Neural crest cell (in vitro differentiated cells): ENCODE measurements at places on chromosomes 12 and 14. TPM values are rescaled to one million over a fixed set of nuclear protein-coding genes. Genes with fewer than 3 reads are reported as not detected.

The IL31 gene
- total RNA-seq, result not detected in 2 replicates

GRCh38 chr12:17371491-17372215, 718.3 kb downstream of the RERGL start:
- no peak overlapping the region for H3K4me3 ChIP-seq
- H3K27me3 ChIP-seq, result no peaks in the 10 kb centered on the region
- H3K4me1 ChIP-seq, result no peaks in the 10 kb centered on the region

DNA sequence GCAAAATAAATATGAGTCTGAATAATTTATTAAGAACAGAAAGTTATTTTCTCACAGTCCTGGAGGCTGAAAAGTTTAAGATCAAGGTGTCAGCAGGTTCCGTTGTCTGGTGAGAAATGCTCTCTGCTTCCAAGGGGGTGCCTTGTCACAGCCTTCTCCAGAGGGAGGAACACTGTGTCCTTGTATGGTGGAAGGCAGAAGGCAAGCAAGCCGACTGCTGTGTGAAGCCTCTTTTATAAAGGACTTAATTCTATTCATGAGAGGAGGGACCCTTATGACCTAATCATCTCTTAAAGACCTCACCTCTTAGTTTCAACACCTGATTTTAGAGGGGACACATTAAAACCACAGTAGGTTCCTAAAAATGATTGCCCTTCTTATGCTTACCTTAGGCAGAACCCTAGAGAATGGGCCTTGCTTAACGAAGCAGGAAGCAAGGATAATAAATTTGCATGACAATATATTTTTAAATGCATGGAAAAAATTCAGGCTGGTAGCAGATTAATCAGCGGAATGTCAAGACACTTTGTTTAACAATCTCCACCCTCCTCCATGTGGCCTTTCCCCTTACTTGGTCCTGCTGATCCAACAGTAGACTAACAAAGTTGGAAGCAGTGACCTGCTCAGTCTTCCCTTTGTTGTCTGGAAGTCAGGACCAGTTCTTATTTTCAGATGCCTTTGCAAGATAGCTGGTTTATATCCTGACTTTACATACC, 154.9 kb downstream of the DYRK2 start:
- H3K27me3 ChIP-seq, result no peaks in the 10 kb centered on the region
- no peak for DNase-seq
- H3K4me1 ChIP-seq, result peaks cover 8% of the 10 kb centered on the region

DNA sequence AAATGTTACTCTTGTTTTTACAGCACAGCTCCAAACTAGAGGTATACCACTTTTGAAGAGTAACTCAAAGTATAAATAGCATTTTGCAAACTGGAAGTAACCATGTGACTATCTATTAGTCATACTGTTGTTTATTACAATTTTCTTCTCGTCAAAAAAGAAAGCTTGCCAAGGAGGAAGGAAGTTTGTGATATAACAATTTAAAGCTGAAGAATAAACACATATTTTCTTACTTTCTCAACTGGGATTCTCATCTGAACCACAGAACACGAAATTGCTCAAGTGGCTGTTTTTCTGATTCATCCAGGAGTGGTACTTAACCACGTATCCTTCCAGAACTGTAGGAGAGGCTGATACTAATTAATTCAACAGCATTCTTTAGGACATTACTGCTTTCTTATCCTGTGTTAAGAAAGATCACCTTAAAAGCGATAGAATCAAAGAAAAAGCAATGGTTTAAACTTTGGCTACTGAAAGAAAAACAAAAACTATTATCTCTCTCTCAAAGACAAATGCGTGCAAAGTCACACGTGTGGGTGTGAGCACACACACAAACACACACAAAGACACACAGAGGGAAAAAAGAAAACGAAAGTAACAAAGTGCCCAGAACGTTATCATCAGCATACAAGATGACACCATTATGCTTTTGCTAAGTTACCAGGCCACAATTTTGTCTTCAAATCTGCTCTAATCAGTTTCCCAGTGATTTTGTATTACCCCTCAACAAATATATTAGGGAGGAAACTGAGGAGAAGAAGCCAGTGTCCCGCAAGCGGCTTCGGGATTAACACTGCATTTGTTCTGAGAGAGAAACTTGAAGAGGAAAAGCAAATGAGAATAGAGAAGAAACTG, at the start of gene CLEC2B:
CLEC2B (minus strand) TSS at position 48 of the 855 bp plus-strand sequence.
- H3K27me3 ChIP-seq, result no peaks in the 10 kb centered on the region
- peak within 1 kb of the TSS; percentile 91 for H3K27ac ChIP-seq

The SENP1 gene
- total RNA-seq, result 44.0 and 46.9 TPM in 2 replicates

The FOXN4 gene
- total RNA-seq, result 1.3 and 1.7 TPM in 2 replicates

GRCh38 chr12:131136539-131136872, 182.8 kb downstream of the ADGRD1 start:
- H3K4me1 ChIP-seq, result peaks cover 48% of the 10 kb centered on the region
- no peak overlapping the region for H3K27ac ChIP-seq
- DNase-seq, result no peak
- no peaks in the 10 kb centered on the region for H3K36me3 ChIP-seq

The LRRC9 gene
- 1.0 and 1.8 TPM in 2 replicates for total RNA-seq

The WNT1 gene
- 1.2 and 2.1 TPM in 2 replicates for total RNA-seq

DNA sequence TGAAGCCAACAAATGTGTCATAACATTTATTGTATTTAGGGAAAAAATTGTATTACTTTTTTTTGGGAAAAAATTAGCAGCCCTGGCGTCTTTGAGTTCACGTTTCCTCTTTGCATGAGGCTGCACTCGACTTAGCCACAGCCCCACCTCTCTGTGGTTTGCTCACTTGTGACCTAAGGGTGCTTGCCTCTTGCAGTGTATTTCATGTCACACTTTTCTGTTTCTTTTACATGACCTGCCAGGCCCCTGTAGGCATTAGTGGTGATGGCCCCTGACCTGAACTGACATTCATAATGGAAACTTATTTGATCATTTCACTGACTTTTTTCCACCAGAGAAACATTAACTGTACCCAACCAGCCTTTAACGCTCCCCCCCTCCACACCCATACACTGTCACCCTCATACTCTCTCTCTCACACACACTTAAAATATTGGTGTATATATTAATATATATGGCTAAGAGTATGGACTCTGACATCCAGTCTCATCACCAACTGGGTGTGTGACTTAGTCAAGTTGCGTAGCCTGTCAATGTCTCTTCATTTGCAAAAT, 122.9 kb downstream of the PRKCH start:
- peaks cover 3% of the 10 kb centered on the region for H3K4me1 ChIP-seq
- H3K27me3 ChIP-seq, result peaks cover 18% of the 10 kb centered on the region
- no peak overlapping the region for H3K27ac ChIP-seq
- no peak overlapping the region for H3K4me3 ChIP-seq
- H3K36me3 ChIP-seq, result no peaks in the 10 kb centered on the region

- peaks cover 44% of the 10 kb centered on the region for H3K4me1 ChIP-seq
- no peaks in the 10 kb centered on the region for H3K36me3 ChIP-seq
- DNase-seq, result no peak
Measured at GRCh38 chr14:59482541-59483331, 1.5 kb downstream of the L3HYPDH start.

GRCh38 chr14:73238424-73238852, 1.1 kb downstream of the PAPLN start:
- H3K4me1 ChIP-seq, result peaks cover 44% of the 10 kb centered on the region
- no peak for DNase-seq
- peak overlapping the region; percentile 70 for H3K4me3 ChIP-seq
- H3K27ac ChIP-seq, result no peak overlapping the region
- H3K27me3 ChIP-seq, result peaks cover 78% of the 10 kb centered on the region

- no peak overlapping the region for H3K4me3 ChIP-seq
- peaks cover 2% of the 10 kb centered on the region for H3K36me3 ChIP-seq
- no peak for DNase-seq
Measured at GRCh38 chr12:59500915-59501314, 94.9 kb upstream of the SLC16A7 start.

GRCh38 chr14:97380539-97380941, 583.4 kb downstream of the VRK1 start:
- no peak overlapping the region for H3K4me3 ChIP-seq
- DNase-seq, result no peak
- peaks cover 46% of the 10 kb centered on the region for H3K4me1 ChIP-seq

DNA sequence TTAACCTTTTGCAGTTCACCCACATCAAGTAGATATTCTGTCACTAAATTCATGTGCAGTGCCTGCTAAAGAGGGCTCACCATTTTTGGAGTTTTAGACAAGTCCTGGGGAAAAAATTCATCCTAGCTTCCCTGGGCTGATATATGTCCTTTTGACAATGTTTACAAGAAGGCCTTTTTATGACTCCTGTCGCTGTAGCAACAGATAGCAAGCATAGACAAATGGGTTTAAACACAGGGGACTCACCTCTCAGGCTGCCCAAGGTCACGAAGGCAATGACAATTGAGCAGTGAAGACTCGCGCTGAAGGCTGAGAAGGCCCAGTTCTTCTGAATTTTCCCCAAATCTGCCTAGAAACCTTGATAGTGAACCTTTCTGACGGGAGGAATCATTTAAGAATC, 150.7 kb upstream of the CPM start:
- no peak for DNase-seq
- no peak overlapping the region for H3K4me3 ChIP-seq
- H3K36me3 ChIP-seq, result no peaks in the 10 kb centered on the region
- no peaks in the 10 kb centered on the region for H3K27me3 ChIP-seq

The P2RX7 gene
- 0.12 and 0.27 TPM in 2 replicates for total RNA-seq

The RNASE3 gene
- not detected in 2 replicates for total RNA-seq

The VDR gene
- total RNA-seq, result not detected in 2 replicates

DNA sequence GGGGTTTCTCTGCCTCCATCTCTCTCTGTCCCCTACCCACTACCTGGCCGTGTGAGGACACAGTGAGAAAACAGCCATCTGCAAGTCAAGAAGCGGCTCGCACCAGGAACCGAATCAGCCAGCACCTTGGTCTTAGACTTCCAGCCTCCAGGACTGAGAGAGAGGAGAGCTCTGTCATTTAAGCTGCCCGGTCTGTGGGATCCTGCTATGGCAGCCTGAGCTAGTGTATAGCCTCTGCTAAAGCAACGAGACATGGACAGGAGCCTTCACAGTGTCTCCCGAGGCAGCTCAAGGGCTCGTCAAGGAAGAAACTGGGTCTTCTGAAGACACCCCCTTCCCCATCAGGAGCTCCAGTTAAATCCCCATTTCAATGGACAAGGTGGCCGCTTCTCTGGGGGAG, 185.5 kb downstream of the PIWIL1 start:
- H3K4me1 ChIP-seq, result peaks cover 5% of the 10 kb centered on the region
- H3K36me3 ChIP-seq, result no peaks in the 10 kb centered on the region
- no peak for DNase-seq
- H3K27me3 ChIP-seq, result peaks cover 55% of the 10 kb centered on the region
- no peak overlapping the region for H3K4me3 ChIP-seq

The TSHR gene
- total RNA-seq, result not detected in 2 replicates

GRCh38 chr14:97281741-97282140, 484.6 kb downstream of the VRK1 start:
- H3K4me1 ChIP-seq, result peaks cover 22% of the 10 kb centered on the region
- H3K27me3 ChIP-seq, result peaks cover 3% of the 10 kb centered on the region
- no peak overlapping the region for H3K4me3 ChIP-seq
- no peaks in the 10 kb centered on the region for H3K36me3 ChIP-seq
- no peak overlapping the region for H3K27ac ChIP-seq

GRCh38 chr12:123900871-123901376, 71.7 kb downstream of the CCDC92 start:
- H3K27ac ChIP-seq, result no peak overlapping the region
- H3K4me1 ChIP-seq, result peaks cover 13% of the 10 kb centered on the region
- H3K4me3 ChIP-seq, result no peak overlapping the region

DNA sequence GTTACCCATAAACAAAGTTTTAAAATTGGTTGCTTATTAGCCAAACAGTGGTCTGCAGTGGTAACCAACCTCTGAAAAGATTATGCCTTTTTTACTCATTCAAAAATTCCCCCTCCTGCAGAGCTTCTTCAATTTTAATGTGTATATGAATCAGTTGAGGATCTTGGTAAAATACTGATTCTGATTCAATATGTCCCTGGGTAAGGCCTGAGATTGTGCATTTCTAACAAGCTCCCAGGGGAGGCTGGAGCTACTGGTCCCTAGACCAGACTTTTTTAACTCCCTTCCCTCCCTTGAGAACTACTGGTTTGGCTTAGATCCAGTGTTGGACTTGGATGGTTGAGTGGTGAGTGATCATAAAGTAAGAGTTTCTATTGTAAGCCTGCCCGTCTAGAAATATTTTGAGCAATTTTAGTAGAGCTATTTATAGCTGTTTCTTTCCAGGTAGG, 90.2 kb downstream of the FUT8 start:
- peaks cover 10% of the 10 kb centered on the region for H3K4me1 ChIP-seq
- no peak for DNase-seq
- H3K36me3 ChIP-seq, result peaks cover 11% of the 10 kb centered on the region
- no peak overlapping the region for H3K4me3 ChIP-seq
- no peak overlapping the region for H3K27ac ChIP-seq

The KCNC2 gene
- total RNA-seq, result not detected in 2 replicates

- no peak for DNase-seq
- no peak overlapping the region for H3K4me3 ChIP-seq
- no peaks in the 10 kb centered on the region for H3K36me3 ChIP-seq
- H3K4me1 ChIP-seq, result peaks cover 10% of the 10 kb centered on the region
- H3K27me3 ChIP-seq, result no peaks in the 10 kb centered on the region
- H3K27ac ChIP-seq, result peak overlapping the region; percentile 43
Measured at GRCh38 chr14:76497550-76498462, 121.9 kb downstream of the ESRRB start.

DNA sequence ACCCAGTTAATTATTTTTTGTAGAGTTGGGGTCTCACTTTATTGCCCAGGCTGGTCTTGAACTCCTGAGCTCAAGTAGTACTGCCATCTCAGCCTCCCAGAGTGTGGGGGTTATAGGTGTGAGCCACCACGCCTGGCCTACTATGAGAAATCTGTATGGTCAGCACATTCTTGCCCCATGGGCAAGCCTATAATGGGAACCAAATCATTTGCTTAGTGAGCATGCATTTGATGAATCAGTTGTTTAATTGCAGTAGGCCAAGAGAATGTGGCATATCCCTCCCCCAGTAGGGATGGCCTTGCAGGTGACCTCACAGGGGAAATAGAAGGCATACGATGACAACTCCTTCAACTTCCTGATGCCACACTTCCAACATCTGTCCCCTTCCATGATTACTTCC, 122.7 kb downstream of the DIP2B start:
- H3K27me3 ChIP-seq, result no peaks in the 10 kb centered on the region
- H3K27ac ChIP-seq, result no peak overlapping the region
- peaks cover 14% of the 10 kb centered on the region for H3K4me1 ChIP-seq
- no peak overlapping the region for H3K4me3 ChIP-seq
- DNase-seq, result no peak

- H3K27me3 ChIP-seq, result no peaks in the 10 kb centered on the region
- no peak for DNase-seq
- no peaks in the 10 kb centered on the region for H3K4me1 ChIP-seq
Measured at GRCh38 chr14:37643701-37644100, 48.3 kb downstream of the TTC6 start.

The ASB2 gene
- 3.0 and 3.5 TPM in 2 replicates for total RNA-seq

DNA sequence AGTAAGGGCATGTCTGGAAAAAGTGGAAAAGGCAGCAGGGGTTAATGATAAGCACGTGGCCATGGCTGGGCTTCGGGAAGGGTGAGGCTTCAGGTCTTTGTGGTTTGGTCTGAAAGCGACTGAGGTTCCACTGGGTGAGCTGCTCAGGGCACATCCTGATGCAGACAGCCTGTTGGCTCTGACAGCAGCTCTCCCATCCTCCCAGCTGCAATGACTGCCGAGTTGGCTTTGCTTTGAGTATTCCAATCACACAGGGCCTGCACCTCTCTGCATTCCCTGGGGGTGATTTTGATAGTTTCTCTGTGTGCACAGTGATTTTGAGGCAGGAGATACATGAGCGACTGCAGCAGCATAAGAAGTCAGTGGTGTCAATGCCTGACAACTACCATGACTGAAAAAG, 390.7 kb downstream of the APAF1 start:
- H3K4me3 ChIP-seq, result no peak overlapping the region
- no peaks in the 10 kb centered on the region for H3K36me3 ChIP-seq
- no peaks in the 10 kb centered on the region for H3K4me1 ChIP-seq
- DNase-seq, result no peak

The CCDC175 gene
- 0.19 and 0.25 TPM in 2 replicates for total RNA-seq

- H3K27me3 ChIP-seq, result no peaks in the 10 kb centered on the region
- no peaks in the 10 kb centered on the region for H3K36me3 ChIP-seq
- DNase-seq, result no peak
- H3K27ac ChIP-seq, result no peak overlapping the region
Measured at GRCh38 chr12:39835517-39836489, 216.2 kb upstream of the ABCD2 start.
